Retinal pigment epithelial cell (primary cell): ENCODE measurements at places on chromosomes 5 and 9.

- no peak for DNase-seq
Measured at GRCh38 chr9:122129969-122130368, 29.6 kb downstream of the NDUFA8 start.

DNA sequence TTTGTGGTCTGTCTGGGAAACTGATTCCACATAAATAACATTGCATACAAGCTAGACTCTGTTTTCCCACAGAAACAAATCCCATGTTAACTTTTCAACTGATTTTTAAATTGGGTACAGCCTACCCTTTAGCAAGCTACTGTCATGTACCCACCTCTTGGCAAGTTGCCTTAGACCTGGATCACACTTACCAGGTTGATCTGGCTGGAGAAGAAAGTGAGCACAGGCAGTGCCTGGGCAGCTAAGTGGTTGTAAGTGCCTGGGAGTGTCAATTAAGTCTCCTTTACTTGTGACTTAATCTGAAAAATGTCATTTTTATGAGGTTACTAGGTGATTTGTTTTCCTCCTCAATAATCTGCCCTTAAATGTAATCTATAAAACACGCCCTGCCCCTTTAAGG, 336.4 kb downstream of the ARL15 start:
- no peak for DNase-seq

- DNase-seq, result no peak
Measured at GRCh38 chr5:146675636-146676035, 159.6 kb upstream of the GPR151 start.

GRCh38 chr5:80654054-80654390, 430 bp upstream of the MSH3 start:
- DNase-seq, result no peak

DNA sequence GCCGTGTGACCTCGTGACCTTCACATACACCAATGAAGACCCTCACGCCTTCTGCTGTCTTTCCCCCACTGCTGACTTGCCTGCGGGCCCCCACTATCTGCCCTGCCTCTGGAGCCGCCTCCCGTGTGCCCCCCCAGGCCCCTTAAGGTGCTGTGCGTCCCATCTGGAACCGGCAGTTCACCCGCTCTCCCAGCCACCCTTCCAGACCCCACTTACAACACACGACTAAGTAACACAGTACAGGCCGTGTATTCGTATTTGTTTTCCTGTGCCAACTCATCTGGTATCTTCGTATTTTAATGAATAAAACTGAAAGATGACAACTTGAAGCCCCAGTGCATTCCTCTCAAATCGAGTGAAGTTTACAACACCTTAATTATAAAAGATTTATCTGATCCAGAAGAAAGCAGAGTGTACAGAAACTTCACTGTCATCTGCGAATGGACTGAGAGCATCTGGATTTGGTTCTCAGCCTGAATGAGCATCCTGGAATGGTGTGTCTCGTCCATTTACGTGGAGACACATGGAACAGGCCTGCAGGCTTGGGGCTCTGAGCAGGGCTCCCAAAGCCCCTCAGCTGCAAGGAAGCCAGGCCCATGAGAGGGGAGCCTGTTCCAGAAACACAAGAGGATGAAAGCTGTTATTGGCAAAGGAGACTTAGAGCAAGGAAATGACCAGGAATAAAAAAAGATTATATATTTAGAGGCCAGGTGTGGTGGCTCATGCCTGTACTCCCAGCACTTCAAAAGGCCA, 21.9 kb upstream of the TERT start:
- DNase-seq, result no peak

DNA sequence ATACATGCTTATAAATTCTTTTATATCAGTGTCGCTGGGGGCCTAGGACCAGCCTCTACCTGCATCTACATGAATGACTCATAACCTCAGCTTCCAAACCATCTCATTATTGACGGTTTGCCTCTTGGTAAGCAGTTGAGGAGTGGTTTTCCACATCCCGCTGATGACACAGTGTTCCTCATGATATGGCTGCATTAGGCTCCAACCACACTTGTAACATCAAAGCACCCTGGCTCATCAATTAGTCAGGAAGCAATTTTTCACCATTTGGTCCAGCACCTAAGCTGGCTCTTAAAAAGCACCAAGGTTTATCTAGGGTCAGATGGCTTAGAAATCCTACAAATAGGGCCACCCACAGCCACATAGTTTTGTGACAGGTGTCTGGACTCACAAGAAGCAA, 402.4 kb downstream of the ARHGEF28 start:
- DNase-seq, result no peak

DNA sequence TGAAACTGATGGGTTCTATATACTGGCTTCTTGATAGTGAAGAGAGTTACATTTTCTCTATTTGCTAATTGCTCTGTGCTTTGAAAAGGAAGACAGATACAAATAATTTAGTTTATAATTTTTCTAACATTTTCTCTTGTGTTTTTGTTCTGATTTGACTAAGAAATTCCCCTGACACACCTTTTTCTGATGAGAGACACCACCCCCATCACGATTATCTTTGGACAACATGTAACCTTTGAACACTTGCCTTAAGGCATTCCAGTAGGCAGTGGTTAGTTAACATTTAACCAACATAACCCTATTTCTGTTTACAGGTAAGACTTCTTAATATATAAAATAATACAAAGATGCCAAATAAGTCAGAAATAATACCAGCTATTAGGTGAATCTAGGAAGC, 4.1 kb upstream of the PTBP3 start:
- DNase-seq, result no peak

GRCh38 chr5:151682751-151683331, 3.9 kb downstream of the SPARC start:
- DNase-seq, result no peak

- no peak for DNase-seq
Measured at GRCh38 chr9:114094971-114095370, 4.1 kb downstream of the KIF12 start.

GRCh38 chr5:151750121-151750520, 8.3 kb downstream of the ATOX1 start:
- no peak for DNase-seq
